ENCODE measurements at places on chromosomes 16 and 17.

- no peak for DNase-seq
These were observed 158.6 kb upstream of the ZNF267 start for GRCh38 chr16:31714903-31715504.

DNA sequence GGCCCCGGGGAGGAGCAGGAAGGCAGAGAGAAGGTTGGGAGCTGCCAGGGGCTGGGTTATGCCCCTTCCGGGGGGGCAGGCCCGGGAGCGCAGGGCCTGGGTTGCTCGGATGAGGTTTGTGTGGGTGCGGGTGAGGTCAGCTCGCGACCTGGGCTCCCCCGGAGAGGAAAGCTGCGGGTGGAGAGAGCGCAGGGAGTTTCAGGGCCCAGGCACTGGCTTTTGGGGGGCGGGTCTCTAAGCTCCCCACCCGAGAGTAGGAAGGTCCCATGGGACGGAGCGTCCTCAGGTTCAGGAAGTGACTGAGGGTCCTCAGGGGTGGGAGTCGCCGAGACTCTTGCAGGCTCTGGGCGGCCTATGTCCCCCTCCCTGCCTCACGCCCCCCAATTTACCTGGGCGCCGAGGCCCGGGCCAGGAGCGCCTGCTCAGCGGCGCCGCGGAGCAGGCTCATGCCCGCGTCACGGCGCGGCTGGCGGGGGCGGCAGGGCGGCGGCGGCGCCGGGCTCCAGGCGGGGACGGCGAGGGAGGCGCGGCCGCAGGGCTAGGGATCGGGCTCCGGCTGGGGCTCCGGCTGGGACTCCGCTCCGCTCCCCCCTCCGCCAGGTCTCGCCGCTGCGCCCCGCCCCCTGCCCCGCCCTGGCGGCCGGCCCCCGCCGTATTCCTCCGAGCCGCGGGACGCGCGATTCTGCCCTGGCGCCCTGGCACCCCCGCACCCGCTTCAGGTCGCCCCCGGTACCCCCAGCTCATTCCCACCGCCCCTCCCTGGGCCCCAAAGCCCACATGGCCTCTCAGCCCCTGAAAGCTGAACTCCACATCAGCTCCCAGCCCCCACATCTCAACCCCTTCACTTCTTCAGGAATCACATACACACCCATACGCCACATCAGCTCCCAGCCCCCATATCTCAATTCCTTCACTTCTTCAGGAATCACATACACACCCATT, at the start of gene DOK4:
TSS of gene DOK4 (minus strand) at position 578 of the 942 bp plus-strand sequence. CDS start 6,986 bp downstream, outside the sequence.
- DNase-seq, result peak; percentile 90

- DNase-seq, result peak; percentile 74
These were observed 26.1 kb downstream of the HDAC5 start for GRCh38 chr17:44097110-44097958.

DNA sequence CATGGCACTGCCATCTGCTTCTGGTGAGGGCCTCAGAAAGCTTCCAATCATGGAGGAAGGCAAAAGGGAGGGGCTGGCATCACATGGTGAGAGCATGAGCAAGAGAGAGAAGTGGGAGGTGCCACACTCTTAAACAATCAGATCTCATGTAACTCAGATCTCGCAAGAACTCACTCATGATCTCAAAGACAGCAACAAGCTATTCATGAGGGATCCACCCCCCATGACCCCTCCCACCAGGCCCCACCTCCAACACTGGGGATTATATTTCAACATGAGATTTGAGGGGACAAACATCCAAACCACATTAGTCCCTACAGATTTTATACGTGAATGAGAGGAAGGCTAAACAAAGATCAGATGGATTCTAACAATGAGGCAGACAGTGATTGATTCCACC, 8.9 kb upstream of the TMEM132E start:
- no peak for DNase-seq

DNA sequence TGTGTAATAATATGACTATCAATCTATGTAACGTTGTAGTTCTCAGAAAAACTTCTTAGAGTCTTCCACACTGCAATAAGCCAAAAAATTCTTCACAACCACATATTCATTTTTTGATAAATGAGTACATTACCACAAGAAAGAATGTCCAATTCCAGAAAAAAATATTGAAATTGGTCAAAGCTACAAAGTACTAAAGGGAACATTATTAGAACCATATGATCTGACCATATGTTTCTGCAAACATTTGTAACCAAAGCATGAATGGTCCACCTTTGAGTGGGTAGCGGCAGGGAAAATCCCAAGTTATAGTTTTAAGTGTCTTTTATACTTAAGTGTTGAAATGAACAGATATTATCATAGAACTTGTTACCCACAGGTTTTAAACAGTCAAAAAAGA, 71.7 kb upstream of the NACA2 start:
- DNase-seq, result no peak

- DNase-seq, result no peak
These were observed 9.0 kb downstream of the SDK2 start for GRCh38 chr17:73635101-73635817.

Data from astrocyte of the hippocampus (primary cell).